ENCODE measurements at places on chromosomes 11 and 22.

DNA sequence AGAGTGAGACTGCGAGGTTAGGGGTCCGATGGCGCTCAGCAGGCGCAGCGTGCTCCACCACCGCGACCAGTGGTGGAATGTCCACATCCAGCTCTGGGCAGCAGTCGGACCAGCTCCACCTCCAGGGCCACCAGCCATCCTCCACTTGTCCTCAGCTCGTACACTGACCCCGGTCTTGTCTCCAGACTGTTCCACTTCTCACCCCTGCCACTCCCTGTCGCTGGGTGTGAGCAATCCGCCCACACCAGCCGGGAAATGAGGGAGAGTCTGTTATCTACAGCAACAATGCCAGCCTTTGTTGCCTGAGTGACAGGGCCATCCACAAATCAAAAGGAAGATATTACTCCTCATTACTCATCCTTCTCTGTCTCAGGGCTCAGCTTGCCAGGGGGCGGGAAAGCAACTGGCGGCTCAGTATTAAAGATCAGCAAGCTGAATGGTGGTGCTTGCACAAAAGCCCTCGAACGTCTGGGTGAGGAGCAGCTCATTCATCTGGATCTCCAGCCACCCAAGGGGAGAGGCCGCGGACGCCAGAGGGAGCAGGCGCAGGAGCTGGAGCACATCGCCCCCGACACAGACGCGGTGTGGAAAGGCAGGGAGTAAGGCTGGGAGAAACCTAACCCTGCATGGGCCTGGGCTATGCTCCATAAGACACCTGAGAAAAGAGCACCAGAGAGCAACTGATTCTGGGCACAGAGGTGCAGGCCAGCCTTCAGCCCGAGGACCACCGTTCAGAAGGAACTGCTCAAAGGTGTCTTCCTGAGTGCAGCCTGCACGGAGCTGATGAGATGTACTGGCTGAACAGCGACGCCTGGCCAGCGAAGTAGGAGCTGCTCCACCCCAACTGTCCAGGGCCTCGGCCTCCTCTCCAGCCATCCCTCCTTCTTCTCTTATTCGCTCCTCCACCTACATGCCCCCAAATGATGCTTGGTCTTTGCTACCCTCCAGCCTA, 21.9 kb downstream of the IGSF9B start:
- no peak for DNase-seq

DNA sequence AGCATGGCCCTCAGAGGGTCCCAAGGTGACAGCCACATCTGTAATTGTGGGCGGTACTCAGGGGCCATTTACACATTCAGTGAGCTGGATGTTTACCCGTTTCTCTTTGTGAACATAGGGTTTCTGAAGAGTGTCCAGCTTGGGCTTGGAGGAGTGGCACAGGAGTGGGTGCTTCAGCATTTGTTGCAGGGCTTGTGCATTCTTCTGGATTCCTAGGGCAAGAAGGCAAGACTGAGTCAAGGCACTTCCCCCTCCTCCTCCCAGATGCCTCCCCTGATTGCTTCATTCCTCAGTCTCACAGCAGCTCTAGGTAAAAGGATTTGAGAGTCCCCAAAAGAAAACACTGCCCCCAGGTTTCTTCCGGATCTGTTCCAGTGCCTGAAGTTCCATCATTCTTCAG, 95.4 kb downstream of the RNF169 start:
- no peak for DNase-seq

GRCh38 chr22:17264321-17265052, 45.3 kb upstream of the ADA2 start:
- no peak for DNase-seq

- DNase-seq: no peak
Measured at GRCh38 chr22:46983046-46983445, 220.6 kb downstream of the TBC1D22A start.

DNA sequence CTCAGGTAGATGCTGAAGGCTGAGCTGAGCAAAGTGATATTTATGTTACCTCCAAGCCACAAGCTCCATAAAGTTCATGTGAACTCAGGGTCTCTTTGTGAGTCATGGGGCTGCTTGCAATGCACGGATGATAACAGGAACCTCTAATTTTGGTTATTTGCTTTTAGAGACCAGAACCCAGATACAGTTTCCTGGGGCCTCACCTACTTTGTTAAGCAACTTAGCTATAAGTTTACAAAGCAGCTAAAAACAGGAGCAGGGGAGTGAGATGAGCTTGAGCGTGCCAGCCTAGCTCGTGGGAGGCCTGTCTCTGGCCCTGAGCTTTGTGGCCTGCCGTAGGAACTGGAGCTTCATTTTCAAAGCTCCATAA, 29.2 kb downstream of the SREBF2 start:
- DNase-seq: peak; percentile 66

GRCh38 chr11:8259306-8259959, 4.2 kb downstream of the LMO1 start:
- no peak for DNase-seq

- DNase-seq: no peak
Measured at GRCh38 chr22:43338766-43339345, 4.3 kb downstream of the SCUBE1 start.

GRCh38 chr22:23177197-23177596, 3.1 kb upstream of the BCR start:
- no peak for DNase-seq

GRCh38 chr22:24494528-24495364, at the start of gene UPB1:
TSS of gene UPB1 (plus strand) at chr22:24495332. CDS start at chr22:24495404, 72 bp downstream.
- DNase-seq: no peak

GRCh38 chr11:116302756-116303155, 470.0 kb downstream of the BUD13 start:
- DNase-seq: no peak

DNA sequence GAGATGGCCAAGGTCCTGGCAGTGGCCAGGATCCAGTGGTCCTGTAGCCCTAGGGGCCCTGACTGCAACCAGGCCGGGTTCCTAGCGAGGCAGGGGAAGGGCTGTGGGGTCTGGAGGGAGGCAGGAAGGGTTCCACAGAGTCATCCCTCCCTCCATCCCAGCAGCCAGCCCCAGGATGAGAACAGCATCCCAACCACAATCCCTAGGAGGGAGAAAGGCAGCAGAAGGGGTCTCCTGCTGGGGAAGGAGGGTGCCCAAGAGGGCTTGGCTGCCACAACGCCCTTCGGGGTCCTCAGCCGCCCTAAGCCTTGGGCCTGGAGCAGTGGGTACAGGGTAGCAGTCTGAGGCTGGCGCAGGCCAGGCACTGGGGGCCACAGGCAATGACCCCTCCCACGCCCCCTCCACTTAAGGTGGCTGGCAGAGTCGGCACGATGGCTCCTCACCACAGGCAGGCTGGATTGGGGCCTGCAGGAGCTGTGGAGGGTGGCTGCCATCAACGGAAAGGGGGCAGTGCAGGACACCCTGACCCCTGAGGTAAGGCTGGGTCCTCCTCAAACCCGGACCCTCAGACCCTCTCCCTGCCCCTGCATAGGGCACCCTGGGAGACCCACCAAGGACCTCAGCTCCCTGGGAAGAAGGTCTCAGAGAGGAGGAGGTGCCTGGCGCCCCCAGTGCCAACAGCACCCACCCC, 7.2 kb downstream of the SLC22A12 start:
- no peak for DNase-seq

DNA sequence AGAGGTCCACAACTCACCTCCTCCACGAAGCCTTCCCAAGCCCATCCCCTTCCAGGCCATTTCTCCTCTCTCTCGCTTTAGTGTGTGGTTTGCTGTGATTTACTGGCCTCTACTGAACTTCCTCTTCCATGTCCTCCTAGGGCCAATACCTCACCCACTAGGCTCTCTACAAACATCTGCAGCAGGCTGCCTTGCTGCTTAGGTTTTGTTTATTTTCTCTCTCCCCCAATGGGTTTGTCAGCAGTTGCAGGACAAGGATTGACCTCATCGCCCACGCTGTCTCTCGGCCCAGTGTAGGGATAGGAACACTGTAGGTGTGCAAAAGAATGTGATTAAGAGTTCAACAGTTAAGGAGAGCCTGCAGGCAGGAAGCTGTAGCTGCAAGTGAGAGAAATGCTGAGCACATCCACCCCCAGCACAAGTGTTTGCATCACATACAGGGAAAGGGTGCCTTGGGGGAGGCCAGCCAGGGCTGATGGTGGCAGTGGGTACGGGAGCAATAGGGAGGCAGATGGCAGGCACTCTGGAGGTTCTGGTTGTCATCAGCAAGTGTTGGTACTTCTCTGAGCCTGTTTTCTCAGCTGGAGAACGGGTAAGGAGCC, 1.4 kb downstream of the PC start:
- no peak for DNase-seq

GRCh38 chr11:46431211-46431610, 39.6 kb upstream of the CHRM4 start:
- DNase-seq: no peak

GRCh38 chr22:21849489-21849888, 18.0 kb downstream of the MAPK1 start:
- no peak for DNase-seq

All from CD4-positive, alpha-beta T cell treated with Interleukin-17A for 4 hours (primary cell).